ENCODE measurements at places on chromosomes 3 and 15. TPM values are rescaled to one million over a fixed set of nuclear protein-coding genes. Genes with fewer than 3 reads are reported as not detected.

DNA sequence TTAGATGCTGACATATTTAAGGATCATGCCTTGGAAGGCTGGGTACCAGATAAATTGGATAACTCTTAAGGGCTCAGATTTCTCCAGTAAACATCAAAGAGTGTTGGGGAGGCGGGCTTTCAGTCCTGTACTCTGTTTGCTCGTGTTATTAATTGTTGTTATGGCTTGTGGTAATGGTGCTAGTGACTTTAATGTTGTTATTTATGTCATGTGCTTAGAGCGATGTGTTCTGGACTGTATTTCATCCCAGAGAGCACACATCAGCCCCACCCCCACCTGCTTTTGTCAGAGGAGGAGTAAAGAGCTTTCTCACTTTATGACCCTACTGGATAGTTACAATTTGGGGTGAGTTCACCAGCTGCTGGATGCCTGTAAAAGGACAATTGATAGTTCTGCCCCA is 386.3 kb downstream of the EPHB1 start:
- DNase-seq, result no peak

GRCh38 chr3:111531446-111531845 is 10.6 kb upstream of the CD96 start:
- no peak for DNase-seq

GRCh38 chr3:195441476-195441991 is 1.3 kb downstream of the ACAP2 start:
- DNase-seq, result no peak

DNA sequence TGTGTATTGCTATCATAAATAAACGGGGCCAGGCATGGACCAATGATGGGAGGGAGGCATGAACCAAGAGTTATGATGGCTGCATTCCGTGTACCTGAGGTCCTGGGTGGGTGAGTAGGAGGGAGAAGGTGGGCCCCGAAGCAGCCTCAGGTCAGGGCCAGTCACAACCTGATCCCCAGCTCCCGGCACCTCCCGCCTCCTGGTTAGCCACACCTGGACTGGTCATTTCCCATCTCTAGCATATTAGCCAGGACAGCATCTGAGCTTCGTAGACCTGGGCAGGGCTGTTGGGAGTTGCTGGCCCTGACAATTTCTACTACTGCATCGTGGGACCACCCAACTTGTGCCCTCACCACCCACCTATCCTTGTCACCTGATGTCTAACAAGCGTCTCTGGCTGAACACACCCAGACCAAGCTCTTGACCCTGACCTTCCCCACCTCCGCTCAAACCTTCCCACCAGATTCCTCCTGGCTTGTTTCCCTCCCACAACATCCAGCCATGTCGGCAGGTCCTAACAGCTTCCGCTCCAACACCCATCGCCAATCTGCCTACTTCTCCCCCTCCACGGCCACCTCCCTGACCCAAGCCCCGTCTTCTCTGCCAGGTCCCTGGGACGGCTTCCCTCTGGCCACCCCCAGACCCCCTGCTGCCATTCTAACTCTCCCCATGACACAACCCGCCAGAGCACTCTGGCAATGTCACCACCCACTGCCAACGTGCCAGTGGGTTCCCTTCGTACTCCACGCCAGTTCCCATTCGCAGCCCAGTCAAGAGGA is 133.8 kb upstream of the IQSEC1 start:
- no peak for DNase-seq

- no peak for DNase-seq
These were observed 268.5 kb upstream of the CTNNB1 start for GRCh38 chr3:40930756-40931155.

DNAH1 gene
- 13.2 TPM for total RNA-seq

DNA sequence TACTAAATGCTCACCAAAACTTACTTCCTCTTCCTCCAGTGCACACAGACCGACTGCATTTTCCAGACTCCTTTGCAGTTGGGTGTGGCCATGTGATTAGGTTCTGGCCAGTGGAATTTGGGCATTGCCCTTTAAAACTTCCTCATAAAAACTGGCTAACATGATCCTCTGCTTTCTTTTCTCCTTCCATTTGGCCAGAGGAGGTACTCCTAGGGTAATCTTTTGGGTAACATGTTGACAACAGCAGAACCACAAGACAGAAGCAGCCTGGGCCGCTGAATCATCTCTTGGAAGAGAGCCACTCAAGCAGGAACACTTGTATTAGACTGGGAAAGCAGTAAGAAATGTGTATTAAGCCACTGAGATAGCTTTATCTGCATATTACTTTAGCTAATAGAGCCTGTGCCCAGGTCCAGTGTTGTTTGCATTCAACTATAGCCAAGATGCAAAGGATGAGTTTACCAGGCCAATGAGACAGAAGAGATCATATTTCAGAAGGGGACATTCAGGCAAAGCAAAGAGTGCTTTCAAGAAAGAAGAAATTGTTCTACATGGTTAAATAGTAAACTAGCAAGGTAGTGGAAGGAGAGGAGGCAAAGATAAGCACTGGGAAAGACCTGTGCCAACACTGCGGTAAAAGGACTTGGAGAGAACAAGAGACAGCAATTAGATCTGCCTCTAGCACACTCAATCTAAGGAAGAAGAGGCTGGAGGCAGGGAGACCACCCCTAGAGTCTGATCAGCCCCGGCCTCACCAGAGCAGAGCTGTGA is 79.8 kb downstream of the PLCH1 start:
- no peak for DNase-seq

GRCh38 chr3:64509206-64509605 is 178.6 kb downstream of the ADAMTS9 start:
- DNase-seq, result no peak

DNA sequence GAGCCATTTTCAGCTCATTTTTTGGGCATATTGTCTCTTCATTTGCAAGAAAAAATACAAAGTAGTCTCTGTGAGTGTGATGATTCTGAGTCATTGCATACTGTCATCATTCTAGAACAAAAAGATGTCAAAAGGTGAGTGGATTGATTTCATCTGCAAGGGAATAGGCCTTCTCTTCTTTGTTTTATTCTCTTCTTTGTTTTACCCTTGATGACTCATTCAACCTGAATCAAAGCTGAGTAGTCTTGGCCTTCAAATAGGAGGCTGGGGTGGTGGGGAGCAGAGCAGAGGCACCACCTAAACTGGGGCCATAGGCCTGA is 25.4 kb downstream of the CYP19A1 start:
- no peak for DNase-seq

GRCh38 chr15:85474700-85475316 is 94.4 kb downstream of the AKAP13 start:
- DNase-seq, result no peak

DNA sequence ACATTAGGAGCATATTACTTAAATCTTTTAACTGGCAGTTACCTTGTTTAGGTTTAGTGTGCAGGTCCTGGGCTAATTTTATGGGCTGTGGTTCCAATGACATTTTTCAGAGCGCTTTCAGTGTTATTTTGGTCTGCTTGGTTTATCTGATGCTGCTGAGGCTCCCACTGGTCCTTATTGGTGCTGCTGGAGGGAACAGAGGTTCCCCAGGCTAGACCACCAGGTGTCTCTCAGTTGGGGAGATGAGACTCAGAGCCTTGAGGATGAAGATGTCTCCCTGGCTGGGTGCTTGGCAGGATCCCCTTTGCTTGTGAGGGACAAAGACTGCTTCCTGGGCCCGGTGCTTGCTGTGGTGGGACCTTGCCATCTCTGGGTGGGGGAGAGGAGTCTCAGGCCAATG is 28.3 kb upstream of the TASOR start:
- DNase-seq, result no peak

P2RY12 gene
- total RNA-seq, result not detected

RHOV gene
- 0.29 TPM for total RNA-seq

PATL2 gene
- total RNA-seq, result 17.2 TPM

GRCh38 chr3:177618873-177619733 is 421.8 kb upstream of the TBL1XR1 start:
- no peak for DNase-seq

DNA sequence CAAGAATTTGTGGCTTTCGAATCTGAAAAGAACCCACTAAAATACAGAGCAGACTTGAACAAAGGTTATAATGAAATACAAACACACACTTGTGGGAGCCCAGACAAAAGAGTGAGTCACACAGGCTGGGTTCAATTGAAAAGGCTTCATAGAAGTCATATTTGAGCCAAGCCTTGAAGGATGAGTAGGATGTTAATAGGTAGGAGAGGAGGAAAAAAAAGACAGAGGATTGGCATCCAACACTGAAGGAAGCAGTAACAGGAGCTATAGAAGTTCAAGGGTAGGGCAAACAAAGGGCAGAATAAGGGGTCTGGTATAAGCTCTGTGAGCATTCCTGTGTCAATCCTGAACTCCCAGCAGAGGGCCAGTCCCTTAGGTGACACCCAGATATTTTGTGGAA is 325.4 kb downstream of the FOXP1 start:
- no peak for DNase-seq

CEMIP gene
- 0.07 TPM for total RNA-seq

LIPC gene
- total RNA-seq, result not detected

DNA sequence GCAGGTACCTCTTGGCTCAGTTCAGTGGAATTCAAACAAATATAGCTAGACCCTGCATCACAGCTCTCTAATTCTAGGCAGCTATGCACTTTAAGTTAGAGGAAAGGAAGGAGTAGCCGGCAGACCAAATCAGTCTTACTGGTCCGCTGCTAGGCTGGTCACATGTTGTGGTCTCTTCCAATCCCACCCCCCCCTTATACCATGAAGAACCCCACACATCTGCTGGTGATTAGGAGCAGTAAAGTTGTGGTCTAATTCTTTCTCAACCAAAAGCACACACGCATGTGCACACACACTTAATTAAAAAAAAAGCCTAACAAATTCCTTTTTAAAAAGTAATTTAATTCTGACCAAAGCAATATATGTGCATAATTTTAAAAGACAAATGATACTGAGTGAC is 16.7 kb upstream of the SH3GL3 start:
- DNase-seq, result no peak

DNA sequence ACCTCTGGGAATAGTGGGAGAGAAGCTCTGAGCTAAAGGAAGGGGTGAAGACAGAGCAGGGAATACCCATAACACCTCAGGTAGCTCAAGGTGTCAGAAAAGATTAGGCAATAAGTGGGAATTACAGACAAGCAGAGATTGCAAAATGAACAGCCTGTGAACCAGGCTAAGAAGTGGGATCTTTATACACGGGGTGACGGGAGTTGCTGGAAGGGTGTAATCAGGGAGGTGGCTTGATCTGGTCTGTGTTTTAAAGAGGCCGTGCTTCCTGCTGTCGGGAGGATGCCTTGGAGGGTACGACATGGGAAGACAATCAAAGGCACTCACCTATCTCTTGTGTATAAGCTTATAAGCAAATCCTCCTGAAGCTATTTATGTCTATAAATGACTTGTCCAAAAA is 216.3 kb downstream of the CLSTN2 start:
- no peak for DNase-seq

- DNase-seq, result no peak
These were observed 140.4 kb upstream of the CGNL1 start for GRCh38 chr15:57235873-57236272.

DNA sequence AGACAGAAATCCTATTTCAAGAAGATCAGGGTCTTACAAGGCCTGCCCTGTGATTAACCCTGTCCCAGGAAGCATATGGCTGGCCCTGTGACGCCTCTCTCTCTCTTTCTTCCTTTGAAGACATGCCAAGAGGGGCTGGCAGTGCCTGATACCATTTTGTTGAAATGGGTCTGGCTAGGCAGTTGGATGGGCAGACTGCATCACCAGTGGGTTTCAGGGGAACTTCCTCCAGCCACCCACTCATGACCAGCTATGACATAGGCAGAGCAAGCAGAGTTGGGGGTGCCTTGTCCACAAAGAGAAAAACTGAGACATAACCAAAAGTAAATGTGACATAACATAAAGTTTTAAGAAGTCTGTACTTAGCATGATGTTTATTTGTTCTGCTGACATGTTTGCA is 31.4 kb upstream of the MANF start:
- DNase-seq, result no peak

- no peak for DNase-seq
These were observed 164.4 kb upstream of the TOPAZ1 start for GRCh38 chr3:44077267-44077666.
